Uterus (tissue), 4 donors: ENCODE measurements at places on chromosomes 3 and 15. TPM values are rescaled to one million over a fixed set of nuclear protein-coding genes. Genes with fewer than 3 reads are reported as not detected.

Gene PLS1
- 1.8 TPM for total RNA-seq

- DNase-seq = no peak
Measured at GRCh38 chr3:33392703-33393125, 47.5 kb downstream of the UBP1 start.

- DNase-seq = no peak
Measured at GRCh38 chr3:52509753-52510328, 14.7 kb downstream of the STAB1 start.

GRCh38 chr3:65246561-65246960, 558.8 kb upstream of the ADAMTS9 start:
- DNase-seq = no peak

- no peak for DNase-seq
Measured at GRCh38 chr15:83153288-83153687, 45.8 kb downstream of the TM6SF1 start.

- no peak for DNase-seq
Measured at GRCh38 chr3:156207802-156208685, 87.7 kb downstream of the KCNAB1 start.
